BE2C (cell line): ENCODE measurements at places on chromosomes 3 and 15.
A peak's percentile ranks its signal among the peaks of the same experiment; 100 is the strongest.

DNA sequence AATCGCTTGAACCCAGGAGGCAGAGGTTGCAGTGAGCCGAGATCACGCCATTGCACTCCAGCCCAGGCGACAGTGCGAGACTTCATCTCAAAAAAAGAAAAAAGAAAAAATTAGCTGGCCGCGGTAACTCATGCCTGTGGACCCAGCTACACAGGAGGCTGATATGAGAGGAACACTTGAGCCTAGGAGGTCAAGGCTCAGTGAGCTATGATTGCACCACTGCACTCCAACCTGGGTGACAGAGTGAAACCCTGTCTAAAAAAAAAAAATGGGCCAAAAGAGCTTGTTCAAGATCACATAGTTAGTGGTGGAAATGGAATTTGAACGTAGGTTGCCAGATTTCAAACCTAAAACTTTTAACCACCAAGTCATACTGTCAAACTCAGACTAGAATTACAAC lies 46.2 kb upstream of the PPP4R2 start:
- no peak for DNase-seq

- DNase-seq, result no peak
These were observed 77.6 kb downstream of the DAPK2 start for GRCh38 chr15:63968700-63969099.

GRCh38 chr3:172698631-172699030 lies 12.2 kb downstream of the NCEH1 start:
- DNase-seq, result no peak

- no peak for DNase-seq
These were observed 30.2 kb downstream of the FAM174B start for GRCh38 chr15:92625251-92625980.

DNA sequence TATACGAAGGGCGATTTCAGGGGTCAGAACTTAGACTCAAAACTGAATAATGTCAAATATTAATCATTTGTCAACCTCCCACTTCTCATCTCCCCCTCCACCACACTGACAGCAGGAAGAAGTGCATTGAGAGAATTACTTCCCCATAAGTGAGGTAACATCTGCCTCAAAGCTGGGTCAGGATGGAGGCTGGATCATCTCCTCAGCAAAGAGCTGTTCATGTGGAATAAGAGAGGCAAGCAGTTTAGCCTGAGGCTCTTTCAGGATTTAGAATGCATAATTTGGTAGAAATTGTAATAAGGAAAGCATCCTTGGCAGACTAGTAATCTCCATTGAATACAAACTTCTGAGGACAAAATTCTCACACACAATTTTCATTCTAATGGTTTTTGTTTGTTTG lies 512.1 kb downstream of the ROBO1 start:
- DNase-seq, result no peak

GRCh38 chr3:168591587-168591986 lies 495.9 kb upstream of the GOLIM4 start:
- DNase-seq, result no peak

GRCh38 chr15:29776859-29777258 lies 45.4 kb downstream of the TJP1 start:
- DNase-seq, result no peak

- no peak for DNase-seq
These were observed 586.9 kb upstream of the DPPA4 start for GRCh38 chr3:109924196-109924595.

- no peak for DNase-seq
These were observed 130.8 kb downstream of the CPNE4 start for GRCh38 chr3:131903988-131904415.

- no peak for DNase-seq
These were observed 30.4 kb upstream of the KCNMB2 start for GRCh38 chr3:178505832-178506231.

DNA sequence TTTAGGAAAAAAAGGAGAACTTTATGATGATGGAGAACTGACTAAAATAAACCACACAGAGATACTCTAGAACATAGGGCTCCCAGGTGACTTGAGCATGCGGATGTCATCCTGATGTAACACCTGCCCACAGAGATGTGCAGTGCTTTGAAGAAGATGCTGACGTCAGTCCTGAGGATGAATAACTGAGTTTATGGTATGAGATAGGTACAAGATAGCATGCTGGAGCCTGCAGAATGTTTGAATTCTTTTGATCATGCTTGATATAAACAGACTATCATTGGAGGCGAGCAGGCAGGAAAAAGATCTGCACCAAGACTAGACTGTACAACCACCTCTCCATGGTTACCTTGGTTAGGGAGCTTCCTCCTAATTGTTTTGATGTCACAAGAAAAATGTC lies 12.4 kb downstream of the CCR4 start:
- DNase-seq, result no peak

GRCh38 chr3:127953091-127954035 lies 38.3 kb downstream of the KBTBD12 start:
- DNase-seq, result no peak

DNA sequence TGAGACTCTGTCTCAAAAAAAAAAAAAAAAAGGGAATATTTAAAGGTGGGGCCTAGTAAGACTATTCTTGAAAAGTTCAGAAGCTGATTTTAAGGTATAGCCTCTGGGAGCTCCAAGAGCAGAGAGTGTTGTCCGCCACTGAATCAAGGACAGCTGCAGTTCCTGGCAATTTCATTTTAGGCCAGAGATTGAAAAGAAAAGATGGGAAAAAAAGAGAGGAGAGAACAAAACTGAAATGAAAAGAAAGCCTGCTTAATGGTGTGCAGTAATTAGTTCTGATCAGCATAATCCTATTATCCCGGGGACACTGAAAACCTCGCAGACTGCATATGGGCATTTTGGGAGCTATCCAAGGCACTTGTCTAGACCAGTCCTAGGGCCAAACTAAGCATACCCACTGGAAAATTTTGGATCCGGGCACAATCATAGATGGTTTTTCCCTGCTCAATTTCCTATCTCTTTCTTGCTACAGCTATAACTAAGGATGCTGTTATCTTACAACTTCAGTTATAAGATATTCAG lies 43.2 kb downstream of the EHHADH start:
- DNase-seq, result peak; percentile 15

DNA sequence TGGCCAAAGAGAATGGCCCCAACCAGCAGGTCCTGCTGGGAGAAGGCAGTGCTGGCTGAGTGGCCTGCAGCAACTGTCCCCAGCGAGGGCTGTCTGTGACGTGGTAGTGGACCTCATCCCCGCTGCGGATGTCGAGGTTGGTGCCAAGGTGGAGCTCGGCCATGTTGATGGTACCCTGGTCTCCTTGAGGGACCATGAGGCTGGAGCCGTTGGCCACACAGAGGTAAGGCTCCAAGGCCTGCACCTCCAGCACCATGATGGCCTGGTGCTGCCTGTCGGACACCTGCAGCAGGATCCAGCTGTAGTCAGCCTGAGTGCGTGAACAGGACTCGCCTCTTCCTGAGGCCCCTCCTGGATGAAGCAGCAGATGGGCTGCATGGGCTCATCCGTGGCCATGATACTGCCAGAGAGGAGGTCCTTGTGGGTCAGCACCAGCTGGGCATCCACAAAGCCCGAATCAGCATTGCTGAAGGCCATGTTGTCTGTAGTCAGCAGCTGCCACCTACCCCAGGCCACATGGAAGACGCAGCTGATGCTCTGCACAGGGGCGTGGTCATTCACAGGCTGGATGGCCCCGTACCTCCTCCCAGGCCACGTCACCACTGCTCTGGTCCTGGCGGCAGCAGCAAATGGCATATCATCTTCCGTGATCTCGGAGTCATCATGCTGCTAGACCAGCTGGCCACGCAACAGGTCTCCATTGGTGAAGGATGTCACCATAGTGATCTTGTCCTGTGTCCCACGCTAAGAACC lies 167.5 kb downstream of the GOLGA6L4 start:
- DNase-seq, result no peak

GRCh38 chr15:81908111-81908510 lies 137.7 kb downstream of the MEX3B start:
- no peak for DNase-seq

GRCh38 chr3:112894258-112894657 lies 47.6 kb upstream of the CD200R1L start:
- no peak for DNase-seq

- peak; percentile 34 for DNase-seq
These were observed 79.8 kb downstream of the EPHB1 start for GRCh38 chr3:134874737-134875413.

DNA sequence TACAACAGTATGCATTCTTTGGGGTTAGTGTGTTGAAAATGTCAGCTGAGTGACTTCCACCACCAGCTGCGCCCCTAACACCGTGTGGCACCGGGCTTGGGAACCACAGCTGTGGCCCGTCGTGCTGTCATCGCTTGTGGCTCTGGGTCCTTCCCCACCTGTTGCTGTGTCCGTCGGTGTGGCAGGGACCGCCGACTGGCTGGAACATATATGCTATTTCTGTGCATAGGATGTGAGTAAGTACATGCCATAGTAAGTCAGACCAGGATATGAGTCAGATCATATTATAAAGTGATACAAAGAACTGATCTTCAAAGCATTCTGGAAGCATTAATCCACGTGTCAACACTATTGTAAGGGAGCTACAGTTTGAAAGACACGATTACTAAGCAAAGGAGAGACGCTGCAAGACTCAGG lies 31.9 kb downstream of the EHD4 start:
- DNase-seq, result no peak
